Mesothelial cell of epicardium (in vitro differentiated cells): ENCODE measurements at places on chromosomes 11 and 22. TPM values are rescaled to one million over a fixed set of nuclear protein-coding genes. Genes with fewer than 3 reads are reported as not detected.

DEPDC7 gene
- total RNA-seq = 4.7 to 5.2 TPM (median 5.1 TPM) in 3 replicates

IGSF22 gene
- 0.24 to 0.47 TPM (median 0.45 TPM) in 3 replicates for total RNA-seq

DNA sequence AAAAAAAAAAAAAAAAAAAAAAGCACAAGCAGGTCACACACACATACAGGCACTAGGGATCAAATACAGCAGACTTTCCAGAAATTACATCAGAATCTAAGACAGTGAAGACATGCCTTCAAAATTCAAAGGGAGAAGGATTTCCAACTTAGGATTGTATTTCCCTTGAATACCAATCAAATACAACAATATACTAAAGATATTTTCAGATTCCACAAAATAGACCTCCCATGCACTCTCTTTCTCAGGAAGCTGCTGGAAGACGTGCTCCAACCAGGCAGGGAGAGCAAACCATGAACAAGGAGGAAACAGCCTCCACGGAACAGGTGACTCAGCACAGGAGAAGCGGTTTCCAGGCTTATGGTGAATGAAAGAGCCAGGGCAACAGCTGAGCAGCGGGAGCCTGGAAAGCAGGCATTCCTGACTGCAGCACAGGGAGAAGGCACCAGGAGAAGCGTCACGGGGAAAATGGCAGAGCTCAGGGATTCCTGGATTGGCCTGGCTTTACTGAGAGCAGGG, 32.0 kb downstream of the TMEM184B start:
- H3K4me3 ChIP-seq = no peak overlapping the region
- H3K4me1 ChIP-seq = peaks cover 29% of the 10 kb centered on the region
- H3K27ac ChIP-seq = peak overlapping the region; percentile 64
- no peaks in the 10 kb centered on the region for H3K27me3 ChIP-seq
- H3K36me3 ChIP-seq = peaks cover 16% of the 10 kb centered on the region

C11orf42 gene
- not detected in 3 replicates for total RNA-seq

OR6A2 gene
- total RNA-seq = 0.34 to 0.60 TPM (median 0.38 TPM) in 3 replicates

DNA sequence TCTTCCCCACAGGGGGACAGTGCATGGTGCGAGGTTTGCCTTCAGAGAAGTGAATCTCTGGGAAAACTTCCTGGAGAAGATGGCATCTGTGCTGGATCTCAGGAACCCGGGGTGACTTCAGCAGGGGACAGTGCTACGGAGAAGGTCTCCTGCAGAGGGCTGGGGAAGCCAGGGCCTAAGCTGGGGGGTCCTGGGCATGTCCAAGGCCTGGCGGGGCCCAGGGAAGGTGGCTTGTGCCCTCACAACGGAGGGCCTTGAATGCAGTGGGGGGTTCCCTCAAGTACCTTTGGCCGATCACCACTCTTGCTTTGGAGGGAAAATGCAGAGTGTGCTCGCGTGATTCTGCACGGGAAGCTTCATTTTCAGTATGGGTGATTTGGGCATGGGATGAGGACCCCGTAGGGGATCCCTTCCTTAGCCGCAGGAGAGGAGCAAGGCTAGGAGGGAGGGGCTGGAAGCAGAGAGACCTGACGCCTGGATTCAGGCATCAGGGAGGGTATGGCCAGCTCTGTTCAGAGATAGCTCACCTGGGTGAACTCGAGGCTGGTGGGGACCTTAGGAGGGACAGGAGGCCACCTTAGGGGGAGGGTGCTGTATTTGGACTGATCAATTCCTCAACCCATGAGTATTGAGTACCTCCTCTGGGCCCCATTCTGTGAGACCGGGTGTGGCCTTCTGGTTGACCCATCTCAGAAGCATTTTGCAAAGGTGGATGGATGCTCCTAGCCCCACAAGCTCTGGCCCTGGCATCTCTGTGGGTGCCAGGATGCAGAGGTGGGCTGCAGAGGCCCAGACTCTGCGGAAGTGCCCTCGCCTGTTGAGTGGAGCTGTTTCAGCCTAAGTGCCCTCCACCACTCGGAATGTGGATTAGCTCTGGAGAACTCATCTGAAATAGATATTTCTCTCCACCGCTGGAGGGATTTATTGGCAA, 529.4 kb downstream of the TBC1D22A start:
- peaks cover 6% of the 10 kb centered on the region for H3K36me3 ChIP-seq
- no peak overlapping the region for H3K27ac ChIP-seq
- no peaks in the 10 kb centered on the region for H3K27me3 ChIP-seq

DNA sequence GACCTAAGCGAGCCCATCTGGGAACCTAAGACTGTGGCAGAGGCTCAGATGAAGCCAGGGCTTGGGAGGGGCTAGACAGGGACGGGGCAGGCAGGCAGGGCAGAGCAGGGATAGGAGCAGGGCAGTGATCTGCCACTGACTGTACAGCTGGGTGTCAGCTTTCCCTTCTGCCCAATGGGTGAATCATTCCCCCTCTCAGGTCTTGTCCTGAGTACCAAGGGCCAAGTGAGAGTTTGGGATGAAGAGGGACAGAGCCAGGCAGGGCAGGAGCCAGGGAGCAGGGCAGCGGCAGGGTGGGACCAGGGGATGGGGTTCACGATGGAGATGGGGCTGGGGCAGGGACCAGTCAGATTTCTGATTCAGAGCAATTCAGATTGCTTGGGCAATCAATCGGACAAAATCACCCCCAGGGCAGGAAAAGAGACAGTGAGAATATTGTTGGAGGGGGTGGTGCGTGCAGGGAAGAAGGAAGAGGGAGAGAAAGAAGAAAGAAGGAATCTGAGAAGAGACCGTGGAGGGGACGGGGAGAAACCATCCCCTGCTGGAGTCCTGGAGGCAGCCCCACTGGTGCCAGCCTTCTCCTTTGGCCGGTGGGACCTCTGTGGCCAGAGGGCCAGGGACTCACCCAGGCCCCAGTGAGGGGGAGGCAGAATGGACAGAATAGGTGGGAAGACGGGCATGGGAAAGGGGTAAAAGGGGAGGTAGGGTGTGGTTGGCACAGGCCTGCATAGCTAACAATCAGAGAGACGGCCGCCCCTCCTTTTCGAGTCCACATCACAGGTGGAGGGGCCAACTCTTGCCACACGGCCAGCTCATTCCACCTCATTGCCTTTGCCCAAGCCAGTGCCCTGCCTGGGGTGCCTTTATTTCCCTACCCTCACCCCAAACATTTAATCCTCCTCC, 47.2 kb downstream of the CYTH4 start:
- no peak overlapping the region for H3K4me3 ChIP-seq
- H3K36me3 ChIP-seq = no peaks in the 10 kb centered on the region
- peaks cover 7% of the 10 kb centered on the region for H3K4me1 ChIP-seq
- DNase-seq = no peak
- no peak overlapping the region for H3K27ac ChIP-seq
- peaks cover 95% of the 10 kb centered on the region for H3K27me3 ChIP-seq

GRCh38 chr22:42247596-42247995, 22.9 kb downstream of the TCF20 start:
- no peaks in the 10 kb centered on the region for H3K27me3 ChIP-seq
- H3K4me3 ChIP-seq = no peak overlapping the region
- no peaks in the 10 kb centered on the region for H3K4me1 ChIP-seq
- H3K27ac ChIP-seq = no peak overlapping the region
- no peak for DNase-seq
- peaks cover 20% of the 10 kb centered on the region for H3K36me3 ChIP-seq

GRCh38 chr11:91800208-91800914, 424.3 kb upstream of the FAT3 start:
- no peak overlapping the region for H3K4me3 ChIP-seq
- peaks cover 37% of the 10 kb centered on the region for H3K4me1 ChIP-seq
- no peaks in the 10 kb centered on the region for H3K36me3 ChIP-seq
- H3K27me3 ChIP-seq = no peaks in the 10 kb centered on the region

GRCh38 chr11:31856248-31856647, 45.1 kb upstream of the PAX6 start:
- H3K4me1 ChIP-seq = no peaks in the 10 kb centered on the region
- H3K36me3 ChIP-seq = no peaks in the 10 kb centered on the region
- no peak for DNase-seq
- no peak overlapping the region for H3K27ac ChIP-seq
- H3K27me3 ChIP-seq = peaks cover 50% of the 10 kb centered on the region

DNA sequence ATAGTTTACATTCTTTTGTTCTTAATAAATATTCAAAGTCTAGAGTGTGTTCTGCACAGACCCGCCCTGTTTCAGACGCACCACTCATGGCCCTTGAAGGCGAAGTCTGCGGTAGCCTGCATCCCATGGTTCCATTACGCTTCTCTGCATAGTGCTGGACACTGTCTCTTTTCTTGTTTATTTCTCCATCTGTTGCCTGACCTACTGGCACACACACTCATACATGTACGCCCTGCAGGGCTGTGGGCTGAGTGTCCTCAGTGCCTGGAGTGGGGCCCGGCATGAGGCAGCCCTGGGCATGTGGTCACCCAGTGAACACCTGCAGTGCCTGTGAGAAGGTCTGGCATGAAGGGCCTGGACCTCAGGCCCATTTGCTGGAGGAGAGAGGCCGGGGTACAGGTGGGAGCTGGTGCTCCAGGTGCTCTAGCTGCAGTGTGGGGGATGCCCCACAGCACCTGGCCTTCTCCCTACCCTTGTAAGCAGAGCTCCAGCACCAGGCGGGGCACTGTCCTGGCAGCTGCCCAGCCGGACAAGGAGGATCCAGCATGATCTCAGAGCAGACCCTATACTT, 404.1 kb downstream of the TBC1D22A start:
- H3K4me1 ChIP-seq = no peaks in the 10 kb centered on the region
- no peak for DNase-seq
- H3K27me3 ChIP-seq = no peaks in the 10 kb centered on the region
- no peak overlapping the region for H3K4me3 ChIP-seq

CHADL gene
- total RNA-seq = 3.2 to 4.6 TPM (median 3.3 TPM) in 3 replicates

- no peak overlapping the region for H3K4me3 ChIP-seq
- no peaks in the 10 kb centered on the region for H3K27me3 ChIP-seq
- peak overlapping the region; percentile 90 for H3K27ac ChIP-seq
- DNase-seq = no peak
Measured at GRCh38 chr11:43747130-43747802, 66.7 kb downstream of the HSD17B12 start.

DNA sequence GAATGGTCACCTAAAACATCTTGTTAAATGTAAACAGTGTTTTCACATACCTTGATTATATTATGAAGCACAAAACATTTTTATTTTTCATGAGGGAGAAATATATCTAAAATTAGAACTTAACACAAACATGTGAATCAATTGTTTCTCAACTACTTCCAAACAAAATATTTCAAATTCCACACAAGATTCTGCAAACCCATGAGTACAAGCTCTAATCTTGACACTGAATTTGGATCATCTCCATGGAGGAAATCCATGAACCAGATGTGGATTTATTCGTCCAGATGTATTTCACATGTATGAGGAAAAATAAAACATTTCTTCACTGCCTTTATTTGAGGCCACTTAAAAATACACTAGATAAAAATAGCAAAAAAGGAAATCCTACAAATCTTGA, 184.2 kb downstream of the SBF2 start:
- peak overlapping the region; percentile 90 for H3K27ac ChIP-seq
- DNase-seq = no peak
- H3K4me3 ChIP-seq = no peak overlapping the region
- H3K4me1 ChIP-seq = peaks cover 17% of the 10 kb centered on the region
- H3K36me3 ChIP-seq = peaks cover 4% of the 10 kb centered on the region
- H3K27me3 ChIP-seq = no peaks in the 10 kb centered on the region

TEX54 gene
- total RNA-seq = not detected in 3 replicates

- no peak overlapping the region for H3K4me3 ChIP-seq
- H3K36me3 ChIP-seq = no peaks in the 10 kb centered on the region
- no peak for DNase-seq
- H3K4me1 ChIP-seq = peaks cover 7% of the 10 kb centered on the region
- peaks cover 11% of the 10 kb centered on the region for H3K27me3 ChIP-seq
Measured at GRCh38 chr11:76673176-76674142, 2.9 kb upstream of the LRRC32 start.

GRCh38 chr22:24751518-24751917, 23.0 kb downstream of the PIWIL3 start:
- no peak overlapping the region for H3K4me3 ChIP-seq
- no peaks in the 10 kb centered on the region for H3K36me3 ChIP-seq
- H3K27ac ChIP-seq = no peak overlapping the region

NUDT22 gene
- total RNA-seq = 31.9 to 35.6 TPM (median 33.7 TPM) in 3 replicates

- no peak overlapping the region for H3K4me3 ChIP-seq
- no peaks in the 10 kb centered on the region for H3K36me3 ChIP-seq
- no peak for DNase-seq
- peaks cover 68% of the 10 kb centered on the region for H3K27me3 ChIP-seq
Measured at GRCh38 chr22:37098976-37099591, 10.4 kb downstream of the TMPRSS6 start.

PKDREJ gene
- total RNA-seq = 0.02 to 0.04 TPM in 2 of 3 replicates, not detected in the other

CDHR5 gene
- 0.27 to 0.58 TPM (median 0.34 TPM) in 3 replicates for total RNA-seq

GRCh38 chr11:12362857-12363256, 14.5 kb upstream of the PARVA start:
- no peaks in the 10 kb centered on the region for H3K27me3 ChIP-seq
- peaks cover 14% of the 10 kb centered on the region for H3K4me1 ChIP-seq
- no peaks in the 10 kb centered on the region for H3K36me3 ChIP-seq
- H3K27ac ChIP-seq = no peak overlapping the region

DNA sequence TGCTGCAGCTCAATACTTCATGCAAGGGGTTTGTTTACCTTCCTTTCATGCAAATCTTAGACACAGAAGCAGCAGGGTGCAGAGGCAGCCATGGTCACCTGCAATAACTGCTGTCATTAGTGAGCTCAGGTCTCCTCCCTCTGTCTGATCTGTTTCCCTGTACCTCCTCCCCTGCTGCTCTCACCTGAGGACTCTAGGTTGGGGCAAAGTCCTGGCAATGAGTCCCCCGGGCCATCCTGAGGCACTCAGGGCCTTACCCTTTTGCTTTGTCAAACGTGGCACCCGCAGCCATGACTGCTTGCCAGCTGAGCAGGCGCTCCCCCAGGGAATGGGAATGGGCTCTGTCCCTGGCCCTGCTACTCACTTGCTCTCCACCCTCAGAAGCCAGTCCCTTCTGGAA, 3.9 kb downstream of the LRRC10B start:
- H3K36me3 ChIP-seq = no peaks in the 10 kb centered on the region
- peaks cover 37% of the 10 kb centered on the region for H3K27me3 ChIP-seq
- H3K27ac ChIP-seq = no peak overlapping the region
- DNase-seq = no peak

SLC22A6 gene
- total RNA-seq = not detected in 3 replicates

DNA sequence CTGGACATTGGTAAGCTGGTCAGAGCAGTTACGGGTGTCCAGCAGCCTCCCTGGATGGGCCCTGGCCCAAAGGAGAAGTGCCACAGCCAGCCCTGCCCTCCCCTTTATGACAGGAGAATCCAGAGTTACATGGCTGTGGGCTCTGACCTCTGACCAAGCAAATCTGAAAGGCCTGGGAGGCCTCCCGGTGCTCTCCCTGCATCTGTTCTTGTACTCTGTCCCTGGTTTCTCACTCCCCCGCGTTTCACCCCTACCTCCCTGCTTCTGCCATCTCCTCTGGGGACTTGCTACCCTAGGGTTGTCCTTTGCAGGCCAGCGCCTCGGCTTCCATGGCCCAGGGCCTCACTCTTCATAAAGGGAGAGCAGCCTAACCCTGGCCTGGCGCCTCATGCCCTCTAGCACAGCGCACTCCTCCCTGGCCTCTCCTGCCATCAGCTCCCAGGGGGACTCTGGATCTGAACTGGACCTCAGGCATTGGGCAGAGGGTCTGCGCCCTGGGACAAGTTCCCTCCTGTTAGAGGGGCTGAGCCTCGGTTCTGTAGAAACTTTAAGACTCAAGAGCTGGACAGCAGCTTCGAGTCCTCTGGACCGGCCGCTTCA, 10.7 kb downstream of the PICK1 start:
- H3K27me3 ChIP-seq = no peaks in the 10 kb centered on the region
- peaks cover 27% of the 10 kb centered on the region for H3K36me3 ChIP-seq
- no peak overlapping the region for H3K27ac ChIP-seq
- DNase-seq = no peak
- no peaks in the 10 kb centered on the region for H3K4me1 ChIP-seq
